Suprapubic skin (tissue), 4 donors: ENCODE measurements at places on chromosomes 12 and 14. TPM values are rescaled to one million over a fixed set of nuclear protein-coding genes. Genes with fewer than 3 reads are reported as not detected.

DNA sequence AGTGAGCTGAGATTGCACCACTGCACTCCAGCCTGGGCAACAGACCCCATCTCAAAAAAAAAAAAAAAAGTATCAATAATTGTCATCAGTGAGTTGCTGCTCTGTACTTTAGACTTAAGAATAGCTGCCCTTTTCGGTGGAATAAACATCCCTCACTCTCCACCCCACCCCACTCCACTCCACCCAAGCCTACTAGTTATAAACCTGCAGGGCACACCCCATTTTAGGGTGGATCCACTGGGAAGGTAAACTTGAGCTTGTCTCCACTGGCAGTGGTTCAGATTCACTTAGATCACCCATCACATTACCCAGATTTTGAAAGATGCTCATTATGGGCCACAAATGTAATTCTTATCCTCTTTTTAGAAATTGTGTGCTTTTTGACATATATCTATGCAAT lies 106.4 kb downstream of the GPR135 start:
- no peaks in the 10 kb centered on the region for H3K36me3 ChIP-seq
- H3K27me3 ChIP-seq: no peaks in the 10 kb centered on the region
- no peak overlapping the region for H3K4me3 ChIP-seq
- no peak for DNase-seq
- peaks cover 88% of the 10 kb centered on the region for H3K4me1 ChIP-seq
- H3K27ac ChIP-seq: peak overlapping the region; percentile 4

- H3K4me1 ChIP-seq: no peaks in the 10 kb centered on the region
- no peaks in the 10 kb centered on the region for H3K27me3 ChIP-seq
- no peak for DNase-seq
- H3K4me3 ChIP-seq: no peak overlapping the region
These were observed 100.7 kb downstream of the DUSP16 start for GRCh38 chr12:12461923-12462315.

- no peaks in the 10 kb centered on the region for H3K36me3 ChIP-seq
- H3K27me3 ChIP-seq: no peaks in the 10 kb centered on the region
- peaks cover 3% of the 10 kb centered on the region for H3K4me1 ChIP-seq
- H3K27ac ChIP-seq: no peak overlapping the region
- no peak overlapping the region for H3K4me3 ChIP-seq
- no peak for DNase-seq
These were observed 131.9 kb downstream of the SMOC1 start for GRCh38 chr14:70011098-70011497.

DNA sequence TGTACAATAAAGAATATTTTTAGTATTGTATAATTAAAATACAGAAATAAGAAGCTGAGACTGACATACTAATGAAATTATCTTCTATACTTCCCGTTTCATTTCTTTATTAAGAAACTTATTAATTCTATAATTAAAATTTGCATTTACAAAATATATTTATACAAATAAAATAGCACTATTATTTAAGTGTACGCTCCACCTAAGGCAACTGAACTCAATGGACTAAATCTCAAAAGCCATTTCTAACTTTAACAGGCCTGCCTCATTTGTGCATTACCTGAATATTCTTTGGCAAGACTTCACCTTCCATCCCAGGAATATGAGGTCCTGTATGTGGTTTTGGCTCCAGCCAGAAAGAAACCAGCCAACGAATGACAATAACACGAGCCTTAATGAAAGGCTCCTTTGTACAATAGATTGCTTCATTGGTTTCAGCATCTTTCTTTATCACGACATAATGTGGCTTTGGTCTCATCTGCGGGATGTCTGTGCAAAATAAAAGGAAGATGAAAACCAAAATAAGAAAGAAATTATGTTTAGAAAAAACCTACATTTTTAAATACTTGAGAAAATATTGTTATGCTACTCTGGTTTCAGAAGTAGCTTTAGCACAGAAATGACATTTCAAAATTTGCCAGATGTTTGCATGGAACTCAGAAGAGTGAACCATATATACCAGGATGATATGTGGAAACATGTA lies 58.7 kb downstream of the RALGAPA1 start:
- H3K36me3 ChIP-seq: peaks cover 63% of the 10 kb centered on the region
- no peaks in the 10 kb centered on the region for H3K27me3 ChIP-seq
- DNase-seq: no peak
- H3K4me3 ChIP-seq: no peak overlapping the region

- H3K36me3 ChIP-seq: no peaks in the 10 kb centered on the region
- H3K4me1 ChIP-seq: peaks cover 12% of the 10 kb centered on the region
- H3K27me3 ChIP-seq: peaks cover 6% of the 10 kb centered on the region
- DNase-seq: no peak
These were observed 4.1 kb downstream of the TSHR start for GRCh38 chr14:80959496-80959895.

DNA sequence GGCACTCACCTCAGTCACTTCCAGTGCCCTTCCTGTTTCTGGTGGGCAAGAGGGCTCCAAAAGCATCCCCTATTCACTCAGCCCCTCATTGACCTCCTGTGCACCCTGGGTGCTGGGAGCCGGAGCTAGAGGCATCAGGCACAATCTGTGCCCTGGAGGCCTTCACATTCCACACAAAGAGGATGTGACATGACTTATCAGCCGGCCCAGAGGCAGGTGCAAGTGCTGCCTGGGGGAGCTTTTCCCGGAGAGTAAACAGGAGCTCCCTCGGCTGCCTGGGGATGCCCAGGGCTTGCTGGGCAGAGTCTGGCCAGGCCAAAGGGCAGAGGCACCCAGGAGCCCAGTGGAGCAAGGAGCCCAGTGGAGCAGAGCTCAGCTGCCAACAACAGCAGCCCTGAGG lies 64.5 kb downstream of the BCL11B start:
- H3K36me3 ChIP-seq: no peaks in the 10 kb centered on the region
- no peak overlapping the region for H3K4me3 ChIP-seq
- no peaks in the 10 kb centered on the region for H3K27me3 ChIP-seq
- H3K27ac ChIP-seq: no peak overlapping the region

- no peak for DNase-seq
- H3K4me3 ChIP-seq: no peak overlapping the region
- no peaks in the 10 kb centered on the region for H3K36me3 ChIP-seq
- H3K27me3 ChIP-seq: no peaks in the 10 kb centered on the region
These were observed 947.6 kb upstream of the MDGA2 start for GRCh38 chr14:48622980-48623379.

DNA sequence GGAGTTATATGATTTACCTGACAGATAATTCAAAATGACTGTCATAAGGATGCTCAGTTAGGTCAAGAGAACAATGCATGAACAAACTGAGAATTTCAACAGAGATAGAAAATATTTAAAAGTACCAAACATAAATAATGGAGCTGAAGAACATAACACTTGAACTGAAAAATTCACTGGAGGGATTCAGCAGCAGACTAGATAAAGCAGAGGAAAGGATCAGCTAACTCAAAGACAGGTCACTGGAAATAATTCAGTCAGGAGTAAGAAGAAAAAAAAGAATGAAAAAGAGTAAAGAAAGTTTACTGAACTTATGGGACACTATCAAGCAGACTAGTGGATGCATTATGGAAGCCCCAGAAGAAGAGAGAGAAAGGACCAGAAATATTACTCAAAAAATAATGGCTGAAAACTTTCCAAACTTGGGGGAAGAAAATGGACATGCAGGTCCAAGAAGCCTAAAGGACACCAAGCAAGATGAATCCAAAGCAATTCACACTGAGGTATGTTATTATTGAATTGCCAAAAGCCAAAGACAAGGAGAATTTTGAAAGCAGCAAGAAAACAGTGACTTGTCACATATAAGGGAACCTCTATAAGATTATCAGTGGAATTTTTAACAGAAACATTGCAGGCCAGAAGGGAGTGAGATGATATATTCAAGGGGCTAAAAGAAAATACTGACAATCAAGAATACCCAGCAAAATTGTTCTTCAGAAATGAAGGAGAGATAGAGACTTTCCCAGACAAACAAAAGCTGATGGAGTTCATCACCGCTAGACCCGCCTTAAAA lies 78.7 kb downstream of the GCH1 start:
- H3K4me1 ChIP-seq: no peaks in the 10 kb centered on the region
- H3K27me3 ChIP-seq: no peaks in the 10 kb centered on the region
- no peak overlapping the region for H3K27ac ChIP-seq

DNA sequence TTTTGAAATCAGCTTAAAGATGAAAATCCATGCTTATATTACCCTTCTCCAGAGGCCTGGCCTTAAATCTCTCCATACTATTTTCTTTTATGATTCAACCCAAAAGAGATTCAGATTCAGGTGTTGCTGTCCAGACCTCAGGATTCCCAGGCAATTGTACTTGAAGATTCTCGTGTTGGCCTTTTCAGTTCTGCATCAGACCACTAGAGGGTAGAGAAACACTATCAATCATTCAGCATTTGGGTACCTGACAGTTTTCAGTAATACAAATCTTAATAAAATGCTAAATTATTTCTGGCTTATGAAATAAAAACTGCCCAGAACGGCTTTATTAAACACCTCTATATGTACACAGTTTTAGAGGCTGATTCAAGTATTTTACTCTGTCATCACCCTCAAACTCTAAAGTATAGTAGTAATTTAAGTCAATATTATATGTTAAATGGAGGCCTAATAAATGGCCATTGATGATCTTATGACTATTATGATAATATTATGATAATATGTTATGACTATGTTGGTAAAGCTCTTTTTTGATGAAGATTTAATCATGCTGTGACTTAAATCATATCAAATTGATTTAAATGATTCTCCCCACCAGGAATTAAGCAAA lies 301.1 kb downstream of the DUSP6 start:
- H3K27ac ChIP-seq: no peak overlapping the region
- DNase-seq: no peak
- H3K27me3 ChIP-seq: no peaks in the 10 kb centered on the region
- H3K4me3 ChIP-seq: no peak overlapping the region
- no peaks in the 10 kb centered on the region for H3K4me1 ChIP-seq

The SLC35F4 gene
- total RNA-seq: not detected

The PIWIL1 gene
- total RNA-seq: not detected

The C3AR1 gene
- total RNA-seq: 1.5 TPM
